ENCODE measurements at places on chromosomes 11 and 22.
A peak's percentile ranks its signal among the peaks of the same experiment; 100 is the strongest.

DNA sequence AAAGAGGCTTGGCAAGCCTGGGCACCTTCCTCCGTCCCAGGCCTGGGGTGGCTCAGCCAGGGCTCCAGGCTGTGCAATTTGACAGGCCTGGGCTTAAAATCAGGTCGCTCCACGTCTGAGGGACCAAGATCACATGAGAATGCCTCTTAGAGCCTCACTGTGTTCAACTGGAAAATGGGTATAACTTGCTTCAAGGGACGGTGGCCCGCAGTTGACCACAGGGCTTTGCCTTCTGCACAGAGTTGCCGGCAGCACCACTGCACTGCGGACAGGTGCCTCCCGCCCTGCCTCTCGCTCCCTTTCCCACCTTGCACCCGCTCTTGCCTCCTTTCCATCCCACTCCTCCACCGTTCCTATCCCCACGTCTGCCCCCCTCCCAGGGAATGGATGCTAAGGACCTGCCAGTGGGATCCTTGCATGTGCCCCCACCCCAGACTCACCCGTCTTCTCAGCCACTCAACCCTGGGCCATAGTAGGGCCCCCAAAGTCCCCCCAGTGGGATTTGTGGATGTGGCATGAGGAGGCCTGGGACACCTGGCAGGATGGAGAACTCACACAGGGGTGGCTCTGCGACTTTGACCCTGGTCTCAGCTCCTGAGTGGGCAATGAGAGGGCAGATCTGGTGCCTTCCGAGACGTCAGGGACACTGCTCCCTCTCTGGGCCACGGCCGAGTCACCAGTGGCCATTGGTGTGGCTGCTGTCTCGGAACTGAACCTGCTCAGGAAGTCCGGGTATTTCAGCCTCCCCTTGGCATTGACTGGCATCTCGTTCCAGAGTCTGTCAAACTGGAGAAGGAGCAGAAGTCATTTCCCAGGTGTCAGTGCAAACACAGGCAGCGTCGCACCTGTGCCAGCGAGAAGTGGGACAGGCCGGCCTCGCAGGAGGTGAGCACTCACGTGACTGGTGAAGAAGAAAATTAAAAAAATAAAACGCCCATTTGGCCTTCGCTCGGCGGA, 128.0 kb downstream of the MPPED1 start:
- no peak for DNase-seq

GRCh38 chr11:36500315-36500721, 9.8 kb downstream of the TRAF6 start:
- DNase-seq, result peak; percentile 44

DNA sequence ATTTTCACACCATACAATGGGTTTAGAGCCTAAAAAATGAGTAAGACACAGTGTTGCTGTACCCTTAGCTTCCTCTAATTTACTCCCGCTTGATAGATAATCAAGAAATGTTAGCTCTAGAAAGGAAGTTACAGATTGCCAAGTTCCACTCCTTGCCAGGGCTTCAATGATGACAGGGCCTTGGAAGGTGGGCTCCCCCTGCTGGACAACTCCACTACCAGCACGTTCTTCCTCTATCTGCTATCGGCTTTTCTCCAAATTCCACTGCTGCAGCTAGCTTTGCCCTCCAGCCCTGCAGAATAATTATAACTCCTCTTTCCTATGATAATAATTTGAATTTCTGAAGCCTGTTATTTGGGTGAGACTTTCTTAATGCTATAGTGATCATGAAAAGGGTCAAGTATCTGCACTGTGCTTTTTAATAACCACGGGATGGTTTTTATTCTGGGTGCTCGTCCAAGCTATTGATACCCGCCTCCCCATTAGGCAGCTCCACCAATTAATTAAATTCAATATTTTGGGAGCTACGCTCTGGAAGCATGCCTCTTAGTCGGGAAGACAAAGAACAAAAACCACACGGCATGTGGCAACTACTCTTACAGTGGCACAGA, 9.0 kb downstream of the SYN3 start:
- peak; percentile 49 for DNase-seq

DNA sequence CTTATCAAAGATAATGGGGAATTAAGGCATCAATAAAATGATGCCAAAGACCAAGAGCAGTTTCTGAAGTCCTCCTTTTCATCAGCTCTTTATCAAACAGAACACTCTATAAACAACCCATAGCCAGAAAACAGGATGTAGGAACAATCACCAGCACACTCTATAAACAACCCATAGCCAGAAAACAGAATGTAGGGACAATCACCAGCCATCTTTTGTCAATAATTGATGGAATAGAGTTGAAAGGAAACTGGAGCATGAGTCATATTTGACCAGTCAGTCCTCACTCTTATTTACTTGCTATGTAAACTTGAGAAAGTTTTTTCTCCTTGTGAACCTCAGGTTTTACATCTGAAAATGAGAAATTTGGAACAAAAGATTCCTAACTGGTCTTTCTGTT, 10.0 kb downstream of the MS4A2 start:
- DNase-seq, result no peak

DNA sequence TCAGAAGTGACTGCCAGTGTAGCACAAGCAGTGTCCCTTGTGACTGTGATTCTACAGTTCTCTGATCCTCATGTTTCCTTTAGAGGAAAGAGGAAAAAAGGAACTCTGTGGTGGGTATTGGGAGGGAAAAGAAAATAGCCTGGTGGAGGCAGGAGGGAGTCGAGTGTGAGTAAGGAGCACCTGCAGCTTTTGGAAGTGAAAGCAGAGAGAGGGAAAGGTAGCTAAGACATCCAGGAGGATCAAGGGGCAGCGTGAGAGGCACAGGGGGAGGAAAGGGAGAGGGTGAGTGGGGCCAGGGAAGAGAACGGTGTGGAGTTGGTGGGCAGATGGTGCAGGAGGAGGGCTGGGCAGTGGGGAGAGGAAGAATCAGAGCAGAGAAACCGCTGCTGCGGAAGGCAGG, 12.4 kb downstream of the TMA7B start:
- no peak for DNase-seq

GRCh38 chr11:45017329-45017728, 66.6 kb upstream of the TP53I11 start:
- no peak for DNase-seq

DNA sequence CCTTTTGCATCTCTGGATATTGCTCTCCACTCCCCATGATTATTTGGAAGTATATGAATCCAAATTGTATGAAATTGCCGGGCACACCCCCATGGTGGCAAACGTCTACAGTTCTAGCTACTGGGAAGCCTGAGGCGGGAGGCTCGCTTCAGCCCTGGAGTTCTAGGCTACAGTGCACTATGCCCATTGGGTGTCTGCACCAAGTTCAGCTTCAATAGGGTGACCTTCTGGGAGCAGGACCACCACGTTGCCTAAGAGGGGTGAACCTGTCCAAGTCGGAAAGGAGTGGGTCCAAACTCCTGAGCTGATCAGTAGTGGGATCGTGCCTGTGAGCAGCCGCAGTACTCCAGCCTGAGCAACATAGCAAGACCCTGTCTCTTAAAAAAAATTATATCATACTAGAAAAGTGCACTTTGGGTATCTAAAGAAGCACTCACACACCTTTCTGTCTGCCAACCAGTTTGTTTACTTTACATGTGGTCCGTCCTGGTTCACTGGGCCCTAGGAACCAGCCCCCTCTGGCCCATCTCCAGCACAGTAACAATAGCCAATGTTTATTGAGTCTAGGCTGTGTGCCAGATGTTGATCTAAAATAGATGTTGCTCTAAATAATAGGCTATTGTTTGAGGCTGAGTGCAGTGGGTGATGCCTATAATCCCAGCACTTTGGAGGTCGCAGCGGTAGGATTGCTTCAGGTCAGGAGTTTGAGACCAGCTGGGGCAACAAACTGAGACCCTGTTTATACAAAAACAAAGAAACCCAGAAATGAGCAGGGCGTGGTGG, 16.4 kb upstream of the KAT5 start:
- DNase-seq, result no peak

DNA sequence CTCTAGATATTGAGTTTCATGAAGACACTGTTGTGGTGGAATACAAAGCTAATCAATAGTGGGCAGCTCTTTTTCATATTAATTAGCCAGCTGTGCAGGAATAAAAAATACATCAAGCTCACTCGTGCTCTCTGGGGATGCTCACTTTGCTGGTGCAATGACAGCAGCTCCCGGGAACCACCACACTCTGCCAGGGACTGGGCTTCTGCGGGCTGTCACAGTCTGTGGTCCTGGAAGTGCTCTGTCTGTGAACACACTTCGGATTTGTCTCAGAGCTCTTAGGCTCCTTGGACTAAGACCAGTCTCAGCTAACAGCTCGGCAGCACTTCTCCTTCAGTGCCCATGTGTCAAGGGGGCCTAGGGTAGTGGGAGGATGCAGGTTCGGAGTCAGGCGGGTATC, 393.5 kb downstream of the TENM4 start:
- no peak for DNase-seq

GRCh38 chr11:85379066-85379465, 248.1 kb downstream of the DLG2 start:
- no peak for DNase-seq

DNA sequence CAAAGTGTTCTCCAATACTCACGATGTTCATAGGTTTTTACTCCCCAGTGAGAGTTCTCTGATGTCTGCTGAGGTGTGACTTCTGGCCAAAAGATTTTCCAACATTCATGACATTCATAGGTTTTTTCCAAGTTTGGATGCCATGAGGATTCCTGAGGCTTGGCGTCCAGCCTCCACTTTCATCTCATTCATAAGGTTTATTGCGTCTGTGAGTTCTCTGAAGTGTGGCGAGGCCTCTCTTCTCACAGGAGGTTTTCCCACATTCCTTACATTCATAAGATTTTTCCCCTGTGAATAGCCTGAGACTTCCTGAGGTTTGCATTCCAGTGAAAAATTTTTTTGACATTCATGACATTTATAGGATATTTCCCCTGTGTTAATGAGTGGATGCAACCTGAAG, 1014.1 kb downstream of the LRRC4C start:
- DNase-seq, result no peak

DNA sequence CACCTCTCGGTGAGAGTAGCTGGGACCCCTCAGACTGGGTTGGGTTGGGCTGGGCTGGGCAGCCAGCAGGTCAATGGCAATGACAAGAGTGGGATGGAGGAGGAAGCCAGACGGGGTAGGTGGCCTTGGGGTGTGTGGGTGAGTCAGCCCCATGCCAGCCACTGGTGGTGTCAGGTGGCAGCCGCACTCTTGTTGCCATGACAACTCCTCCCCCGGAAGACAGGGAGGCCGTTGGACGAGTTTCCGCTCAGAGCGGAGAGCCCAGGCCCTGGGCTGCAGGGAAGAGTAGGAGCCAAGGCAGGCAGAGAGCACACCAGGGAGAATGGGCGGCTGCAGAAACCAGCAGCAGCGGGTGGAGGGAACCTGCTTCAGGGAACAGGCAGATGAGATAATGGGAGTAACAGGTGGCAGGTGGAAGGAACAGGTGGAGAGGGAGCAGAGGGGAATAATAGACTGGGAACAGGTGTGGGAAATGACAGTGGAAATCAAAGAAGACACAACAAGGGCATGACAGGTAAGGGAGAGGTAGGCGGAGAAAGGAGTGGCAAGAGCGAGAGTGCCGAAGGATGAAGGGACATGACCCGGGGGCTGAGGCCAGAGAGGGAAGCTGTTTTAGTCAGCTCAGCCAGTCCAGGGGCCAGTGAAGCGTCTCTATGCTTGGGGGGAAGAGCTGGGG, 8.7 kb downstream of the SPTBN2 start:
- peak; percentile 69 for DNase-seq

DNA sequence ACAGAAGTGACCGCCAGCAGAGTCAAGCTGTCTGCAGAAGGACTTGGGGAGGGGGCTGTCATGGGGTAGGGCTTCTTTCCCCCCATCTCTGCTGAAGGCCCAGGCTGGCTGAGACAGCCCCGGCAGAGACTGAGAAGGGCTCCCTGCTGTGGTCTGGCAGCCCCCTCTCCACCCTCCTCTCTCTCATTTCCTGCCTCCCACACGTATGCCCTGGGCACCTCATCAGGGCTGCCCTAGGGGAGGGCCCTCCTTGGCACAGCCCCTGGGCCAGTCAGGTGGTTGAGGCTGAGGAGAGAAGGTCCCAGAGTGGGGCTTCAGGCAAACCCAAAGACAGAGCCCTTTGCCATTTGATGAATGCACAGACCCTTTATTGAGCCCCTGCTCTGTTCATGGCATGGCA, 3.6 kb downstream of the RASD2 start:
- DNase-seq, result no peak

- DNase-seq, result no peak
Measured at GRCh38 chr11:26149585-26149984, 182.3 kb upstream of the ANO3 start.

DNA sequence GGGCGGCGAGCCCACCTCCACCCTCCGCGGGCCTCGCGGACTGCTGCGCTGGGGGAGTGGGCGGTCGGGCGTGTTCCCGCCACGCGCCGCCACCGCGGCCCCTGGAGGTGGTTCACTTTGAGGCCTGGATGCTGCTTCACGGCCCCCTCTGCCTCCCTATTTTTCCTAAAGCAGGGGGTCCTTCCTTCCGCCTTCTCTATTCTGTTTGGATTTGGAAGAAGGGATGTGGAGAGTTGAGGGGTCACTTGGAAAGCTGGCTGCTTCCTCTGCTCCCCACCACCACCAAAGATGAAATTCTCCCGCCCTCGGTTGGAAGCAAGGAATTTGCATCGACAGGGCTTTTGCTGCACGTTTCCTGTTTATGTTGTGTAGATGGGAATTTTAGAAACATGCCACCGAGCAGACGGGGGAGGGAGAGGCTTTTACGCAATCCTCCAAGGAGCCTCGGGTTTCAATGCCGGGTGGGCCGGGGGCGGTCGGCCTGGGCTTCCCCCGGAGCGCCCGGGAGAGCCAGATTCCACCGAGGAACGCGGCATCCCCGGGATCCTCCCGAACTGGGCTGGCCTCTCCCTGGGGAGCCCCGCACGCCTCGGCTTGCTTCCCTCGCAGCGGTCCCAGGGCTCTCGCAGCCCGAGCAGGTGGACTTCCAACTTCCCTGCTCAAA, 403 bp upstream of the SBF2 start:
- no peak for DNase-seq

DNA sequence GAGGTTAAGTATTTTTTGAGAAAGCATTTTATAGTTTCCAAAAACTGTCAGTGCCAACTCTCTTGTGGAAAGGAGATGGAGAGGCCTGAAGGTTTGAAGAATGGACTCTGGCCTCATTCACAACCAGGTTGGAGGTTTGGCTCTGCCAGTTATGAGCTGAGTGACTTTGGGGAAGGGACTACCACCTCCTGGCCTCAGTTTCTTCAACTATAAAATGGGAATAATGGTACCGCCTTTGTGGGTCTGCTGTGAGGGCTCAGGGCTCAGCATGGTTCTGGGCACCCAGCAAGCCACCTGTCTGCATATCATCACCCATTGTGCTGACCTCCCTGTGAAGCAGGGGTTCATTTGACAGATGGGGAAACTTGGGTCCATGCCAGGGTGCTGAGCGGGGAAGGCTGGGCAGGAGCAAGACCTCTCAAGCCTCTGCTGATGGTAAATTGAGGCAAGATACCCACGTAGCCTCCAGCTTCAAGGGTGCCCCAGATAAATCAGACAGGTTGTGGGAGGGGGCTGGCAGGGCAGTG, 3.5 kb upstream of the LIF start:
- DNase-seq, result no peak

Data from neuronal stem cell (in vitro differentiated cells).